Endothelial cell of umbilical vein (primary cell): ENCODE measurements at places on chromosomes 12 and 14. TPM values are rescaled to one million over a fixed set of nuclear protein-coding genes. Genes with fewer than 3 reads are reported as not detected.
A peak's percentile ranks its signal among the peaks of the same experiment; 100 is the strongest.

The RNASE7 gene
- total RNA-seq: not detected in 2 replicates

DNA sequence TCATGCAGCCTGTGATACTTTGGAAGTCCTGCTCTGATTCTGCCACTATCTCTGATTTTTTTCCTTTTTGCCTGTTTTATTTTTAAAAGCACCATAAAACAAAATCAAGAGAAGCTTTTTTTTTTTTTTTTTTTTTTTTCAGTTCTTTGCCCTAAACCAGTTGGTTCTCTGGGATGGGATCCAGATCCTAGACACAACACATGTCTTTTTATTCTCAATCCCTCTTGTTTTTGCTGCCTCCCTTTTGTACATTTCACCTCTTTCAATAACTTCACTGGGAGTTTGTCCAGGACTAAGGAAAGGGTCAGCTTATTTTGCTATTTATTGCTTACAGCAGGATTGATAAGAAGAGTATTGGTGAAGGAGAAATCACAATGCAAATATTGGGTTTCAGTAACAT lies 139.4 kb downstream of the GRIP1 start:
- DNase-seq: no peak

The TMEM132D gene
- not detected in 2 replicates for total RNA-seq

DNA sequence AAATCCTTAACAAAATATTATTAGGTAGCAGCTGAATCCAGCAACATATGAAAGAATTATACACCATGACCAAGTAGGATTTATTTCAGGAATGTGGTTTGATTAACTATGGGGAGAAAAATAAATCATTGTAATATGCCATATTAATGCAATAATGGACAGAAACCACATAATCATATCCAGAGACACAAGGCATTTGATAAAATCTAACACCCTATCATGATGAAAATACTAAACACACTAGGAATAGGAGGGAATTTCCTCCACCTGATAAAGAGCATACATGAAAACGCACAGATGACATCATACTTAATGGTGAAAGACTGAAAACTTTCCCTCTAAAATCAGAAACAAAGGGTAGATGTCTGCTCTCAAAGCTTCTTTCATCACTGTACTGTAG lies 238.9 kb downstream of the PHLDA1 start:
- DNase-seq: no peak

DNA sequence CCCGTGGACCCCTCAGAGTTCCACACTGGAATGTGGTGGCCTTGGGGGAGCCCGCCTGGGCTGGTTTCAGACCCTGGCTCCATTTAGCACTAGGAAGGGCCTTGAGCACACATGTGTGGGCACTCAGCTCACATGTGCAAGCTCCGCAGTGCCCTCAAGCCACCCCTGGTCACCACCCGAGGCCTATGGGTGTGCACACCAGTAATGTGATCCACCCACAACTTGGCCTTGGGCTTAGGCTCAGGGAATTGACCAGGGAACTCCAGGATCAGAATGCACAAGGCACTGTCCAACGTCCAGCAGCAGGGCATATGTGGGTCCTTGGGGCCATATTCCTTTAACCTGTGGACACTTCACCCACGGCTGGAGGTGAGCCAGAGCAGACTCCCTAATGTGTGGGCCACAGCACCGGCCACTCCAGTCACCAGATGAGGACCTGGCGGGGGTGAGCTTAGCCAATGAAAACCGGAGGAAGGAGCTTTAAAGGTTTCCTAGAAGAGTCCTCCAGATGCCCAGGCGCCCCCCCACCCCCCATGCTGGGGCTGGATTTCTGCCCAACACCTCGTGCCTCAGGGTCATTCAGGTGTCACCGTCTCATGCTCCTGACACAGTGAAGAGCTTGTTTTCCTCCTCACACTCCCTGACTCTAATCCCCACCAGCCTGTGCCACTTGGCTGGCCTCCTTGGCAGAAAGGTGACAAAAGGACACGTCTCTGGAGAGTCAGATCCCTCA lies 209.2 kb downstream of the ZFP36L1 start:
- DNase-seq: no peak

DNA sequence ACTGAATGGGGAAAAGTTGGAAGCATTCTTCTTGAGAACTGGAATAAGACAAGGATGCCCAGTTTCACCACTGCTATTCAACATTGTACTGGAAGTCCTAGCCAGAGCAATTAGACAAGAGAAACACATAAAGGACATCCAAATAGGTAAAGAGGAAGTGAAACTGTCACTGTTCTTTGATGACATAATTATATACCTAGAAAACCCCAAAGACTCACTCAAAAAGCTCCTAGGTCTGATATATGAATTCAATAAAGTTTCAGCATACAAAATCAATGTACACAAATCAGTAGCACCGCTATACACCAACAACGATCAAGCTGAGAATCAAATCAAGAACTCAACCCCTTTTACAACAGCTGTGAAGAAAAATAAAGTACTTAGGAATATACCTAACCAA lies 157.3 kb upstream of the DDHD1 start:
- DNase-seq: no peak

DNA sequence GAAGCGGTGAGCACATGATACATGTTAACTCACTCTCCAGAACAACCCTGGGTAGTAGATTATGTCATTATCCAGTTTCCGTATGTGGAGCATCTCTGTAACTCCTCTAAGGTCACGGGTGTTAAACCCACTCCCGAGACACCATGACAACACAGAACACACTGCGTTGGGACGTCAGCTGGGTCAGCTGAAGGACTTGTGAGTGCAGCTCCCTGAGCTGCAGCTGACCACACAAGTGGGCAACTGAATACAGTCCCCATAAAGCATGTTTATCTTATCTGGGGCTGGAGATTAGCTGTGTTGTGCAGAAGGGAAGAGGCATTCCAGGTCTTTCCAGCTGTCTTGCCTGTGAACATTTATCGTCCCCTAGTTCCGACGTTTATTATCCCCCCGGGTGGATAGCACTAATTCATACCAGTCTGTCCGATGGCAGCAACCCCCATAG lies 211.5 kb downstream of the CHST11 start:
- no peak for DNase-seq

DNA sequence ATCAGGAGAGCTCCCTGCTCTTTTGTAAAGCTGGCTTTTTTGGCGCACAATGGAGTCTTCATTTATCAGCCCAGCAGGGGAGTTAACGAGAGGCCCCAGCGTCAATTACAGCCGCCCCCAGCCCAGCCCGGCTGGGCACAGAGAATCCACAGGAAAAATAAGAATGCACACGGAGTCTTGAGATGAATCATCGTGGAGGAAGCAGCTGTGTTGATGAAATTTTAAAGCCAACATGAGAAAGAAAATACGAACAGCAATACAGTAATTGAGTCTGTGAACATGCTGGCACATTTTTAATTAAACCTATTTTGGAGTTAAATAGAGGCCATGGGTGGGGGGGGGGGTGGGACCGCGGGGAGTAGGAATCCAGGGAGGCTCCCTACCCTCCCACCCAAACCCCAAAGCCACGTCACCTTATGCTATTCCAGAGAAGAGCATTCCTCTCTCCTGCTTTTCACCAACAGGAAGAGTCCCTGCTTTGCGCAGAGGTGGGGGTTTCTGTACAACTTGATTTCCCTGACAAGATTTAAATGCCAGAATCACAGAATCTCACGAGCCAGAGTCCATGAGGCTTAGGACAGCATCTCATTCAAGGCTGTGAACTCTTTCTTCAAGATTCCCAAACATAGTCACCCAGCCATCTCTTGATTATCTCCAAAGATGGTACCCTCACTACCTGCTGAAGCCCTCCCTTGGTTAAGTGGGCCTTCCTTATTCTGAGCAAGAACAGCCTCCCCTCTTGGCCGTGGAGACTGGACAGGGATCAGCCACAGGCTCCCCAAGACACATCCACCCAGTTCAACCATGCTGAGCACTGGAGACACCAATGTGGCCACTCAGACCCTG lies 50.3 kb downstream of the CCNK start:
- peak; percentile 95 for DNase-seq

DNA sequence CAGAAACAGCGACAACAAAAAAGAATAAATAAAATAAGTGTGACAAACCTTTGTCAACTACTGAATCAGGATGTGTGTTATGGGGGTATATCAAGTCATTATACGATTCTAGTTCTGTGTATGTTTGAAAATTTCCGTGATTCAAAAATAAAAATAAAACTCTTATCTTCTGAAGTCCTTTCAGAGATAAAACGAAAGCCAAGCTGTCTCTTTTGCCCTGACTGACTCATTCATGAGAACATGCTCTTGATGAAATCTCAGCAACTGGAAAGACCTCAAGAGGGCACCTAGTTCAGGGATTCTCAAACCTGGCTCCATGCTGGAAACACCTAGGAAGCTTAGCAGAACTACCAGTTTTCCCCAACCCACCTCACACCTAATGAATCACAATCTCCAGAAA lies 9.2 kb downstream of the FOXN3 start:
- no peak for DNase-seq

DNA sequence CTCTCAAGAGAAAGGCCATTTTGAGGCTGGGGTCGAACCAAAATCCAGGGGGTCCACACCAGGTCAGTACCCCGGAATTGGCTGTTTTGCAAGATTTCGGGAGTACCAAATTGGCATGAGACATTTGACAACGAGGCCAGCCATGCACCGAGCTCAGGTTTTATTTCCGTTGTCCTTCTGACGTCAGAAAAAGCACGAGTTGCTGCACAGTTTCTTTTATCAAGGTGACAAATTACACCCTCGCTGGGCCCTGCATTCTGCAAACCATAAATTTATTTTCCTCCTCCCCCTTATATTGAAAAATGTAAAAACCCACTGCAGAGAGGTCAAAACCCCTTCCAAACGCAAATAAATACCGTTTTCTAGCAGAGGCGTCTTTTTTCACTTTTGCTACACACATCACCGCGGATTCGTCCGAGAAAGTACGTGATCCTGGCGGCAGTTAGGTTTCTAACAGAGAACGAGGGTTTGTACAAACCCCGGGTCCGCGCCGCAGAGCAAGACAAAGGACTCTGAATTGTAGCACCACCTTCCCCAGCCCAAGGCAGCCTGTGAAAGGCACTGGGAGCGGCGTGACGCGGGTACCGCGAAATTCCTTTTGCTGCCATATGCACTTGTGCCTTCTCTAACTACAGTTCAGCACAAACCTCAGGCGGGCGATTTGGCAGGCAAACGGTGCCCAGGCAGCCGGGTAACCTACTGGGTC lies 1.8 kb downstream of the SLC38A1 start:
- DNase-seq: peak; percentile 78
